ENCODE measurements at places on chromosomes 7 and 10. TPM values are rescaled to one million over a fixed set of nuclear protein-coding genes. Genes with fewer than 3 reads are reported as not detected.
A peak's percentile ranks its signal among the peaks of the same experiment; 100 is the strongest.

AFAP1L2 gene
- total RNA-seq, result 0.45 TPM

ACBD7 gene
- total RNA-seq, result 0.42 TPM

- no peak for DNase-seq
These were observed 48.2 kb downstream of the XPNPEP1 start for GRCh38 chr10:109875151-109875568.

- no peak for DNase-seq
These were observed 336.3 kb downstream of the KCNMA1 start for GRCh38 chr10:77301305-77301730.

GRCh38 chr7:465710-466400 lies 53.8 kb downstream of the PDGFA start:
- no peak for DNase-seq

DNA sequence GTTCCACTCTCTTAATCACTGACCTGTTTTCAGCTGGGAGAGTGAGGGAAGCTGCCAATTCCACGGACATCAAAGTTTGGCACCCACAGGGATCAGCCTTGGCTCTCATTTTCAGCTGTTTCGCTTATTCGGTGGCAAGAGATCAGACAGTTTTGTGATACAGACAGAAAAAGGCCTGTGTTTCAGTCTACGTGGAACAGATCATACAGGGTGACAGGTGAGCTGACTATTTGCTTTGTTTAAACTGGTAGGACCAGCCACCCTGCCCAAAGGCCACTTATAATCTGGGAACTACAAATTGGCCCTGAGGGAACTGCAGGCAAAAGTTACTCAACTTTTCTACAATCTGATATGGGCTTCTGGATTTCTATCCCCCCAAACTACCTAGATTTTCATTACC lies 128.6 kb downstream of the ZNF467 start:
- no peak for DNase-seq

CPVL gene
- 0.62 TPM for total RNA-seq

- DNase-seq, result no peak
These were observed 196.7 kb downstream of the HECW1 start for GRCh38 chr7:43308913-43309705.

DNA sequence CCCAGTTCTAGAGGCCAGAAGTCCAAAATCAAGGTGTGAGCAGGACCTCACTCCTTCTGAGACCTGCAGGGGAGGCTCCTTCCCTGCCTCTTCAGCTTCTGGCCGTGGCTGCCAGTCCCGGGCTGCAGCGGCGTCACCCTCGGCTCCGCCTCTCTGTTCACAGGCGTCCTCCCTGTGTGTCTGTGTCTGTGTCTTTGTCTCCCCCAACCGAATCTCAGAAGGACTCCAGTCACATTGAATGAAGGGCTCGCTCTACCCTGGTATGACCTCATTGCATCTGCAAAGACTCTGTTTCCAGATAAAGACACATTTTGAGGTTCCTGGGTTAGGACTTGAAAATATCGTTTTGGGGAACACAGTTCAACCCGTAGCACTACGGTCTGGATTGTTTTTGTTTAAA lies 33.1 kb upstream of the GALNT11 start:
- peak; percentile 63 for DNase-seq

GRCh38 chr10:58645416-58646146 lies 132.9 kb downstream of the BICC1 start:
- DNase-seq, result no peak

- DNase-seq, result no peak
These were observed 190.1 kb downstream of the LRRTM3 start for GRCh38 chr10:67115972-67116371.

- DNase-seq, result no peak
These were observed 55.5 kb upstream of the LRGUK start for GRCh38 chr7:134071355-134072331.

METTL27 gene
- 4.0 TPM for total RNA-seq

- DNase-seq, result no peak
These were observed 97.3 kb downstream of the CFAP58 start for GRCh38 chr10:104450954-104451353.

- DNase-seq, result no peak
These were observed 50.9 kb upstream of the TM9SF3 start for GRCh38 chr10:96637709-96638108.

- peak; percentile 49 for DNase-seq
These were observed 136.4 kb upstream of the FGFR2 start for GRCh38 chr10:121734589-121735045.

DNA sequence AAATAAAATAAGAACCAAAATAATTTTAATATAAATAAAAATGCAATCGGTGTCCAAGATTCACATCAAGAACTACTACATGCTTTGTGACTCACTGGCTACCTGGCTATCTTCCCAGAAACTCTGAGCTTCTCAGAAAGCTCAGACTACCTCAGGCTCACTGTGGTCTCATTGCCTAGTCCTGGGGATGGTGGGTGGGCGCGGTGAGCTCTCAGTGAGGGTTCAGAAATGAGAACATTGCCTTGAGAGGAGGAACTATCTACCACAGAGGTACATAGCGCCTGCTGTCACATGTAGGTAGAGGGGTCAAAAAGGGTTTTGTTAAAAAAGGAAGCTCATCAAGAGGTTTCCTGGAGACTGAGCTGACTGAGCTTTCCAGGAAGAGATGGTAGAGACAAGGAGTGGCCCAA lies 108.0 kb downstream of the WDFY4 start:
- DNase-seq, result peak; percentile 9

- DNase-seq, result no peak
These were observed 59.6 kb upstream of the SP4 start for GRCh38 chr7:21368317-21368716.

H2BK1 gene
- not detected for total RNA-seq

RINT1 gene
- 19.1 TPM for total RNA-seq

- peak; percentile 66 for DNase-seq
These were observed 357.1 kb upstream of the AOAH start for GRCh38 chr7:37081436-37081835.
